Liver (tissue), 10 donors: ENCODE measurements at places on chromosomes 12 and 14. TPM values are rescaled to one million over a fixed set of nuclear protein-coding genes. Genes with fewer than 3 reads are reported as not detected.

C14orf39 gene
- not detected for total RNA-seq

DNA sequence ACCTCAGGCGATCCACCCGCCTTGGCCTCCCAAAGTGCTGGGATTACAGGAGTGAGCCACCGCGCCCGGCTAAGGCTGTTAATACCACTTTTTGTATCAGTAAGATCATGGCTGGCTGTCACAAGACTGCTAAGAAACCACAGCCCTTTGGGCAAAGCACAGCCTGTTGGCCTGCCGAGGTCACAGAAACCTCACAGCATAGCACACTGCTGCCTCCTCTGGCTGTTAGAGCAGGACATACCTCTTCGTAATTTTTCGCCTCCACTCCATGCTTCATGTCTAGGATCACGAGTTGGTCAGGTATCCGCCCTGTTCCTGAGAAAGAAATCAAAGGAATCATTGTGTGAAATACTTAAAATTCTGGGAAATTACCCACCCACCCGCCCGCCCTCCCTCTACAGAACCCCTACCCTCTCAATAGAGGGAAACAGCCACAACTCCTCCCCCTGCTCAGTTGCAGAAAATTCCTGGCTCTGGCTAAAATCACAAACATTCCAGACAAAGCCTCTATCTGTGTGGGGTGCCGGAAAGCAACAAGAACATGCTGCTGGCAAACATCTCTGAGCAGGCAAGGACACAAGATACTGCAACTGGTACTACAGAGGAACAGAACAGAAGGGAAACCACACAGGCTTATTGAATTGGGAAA lies 20.7 kb upstream of the NEK9 start:
- DNase-seq: no peak
- peaks cover 4% of the 10 kb centered on the region for H3K36me3 ChIP-seq
- H3K27ac ChIP-seq: peak overlapping the region; percentile 66
- H3K4me3 ChIP-seq: no peak overlapping the region
- no peaks in the 10 kb centered on the region for H3K27me3 ChIP-seq
- H3K4me1 ChIP-seq: peaks cover 6% of the 10 kb centered on the region

GRCh38 chr14:75831952-75832351 lies 149.8 kb downstream of the TGFB3 start:
- no peaks in the 10 kb centered on the region for H3K36me3 ChIP-seq
- H3K4me3 ChIP-seq: no peak overlapping the region
- no peaks in the 10 kb centered on the region for H3K4me1 ChIP-seq
- no peak overlapping the region for H3K27ac ChIP-seq

DAO gene
- total RNA-seq: 28.3 TPM

MARK3 gene
- total RNA-seq: 48.0 TPM

PLCZ1 gene
- not detected for total RNA-seq

RAB5B gene
- total RNA-seq: 40.7 TPM

LYZ gene
- 141 TPM for total RNA-seq

DNA sequence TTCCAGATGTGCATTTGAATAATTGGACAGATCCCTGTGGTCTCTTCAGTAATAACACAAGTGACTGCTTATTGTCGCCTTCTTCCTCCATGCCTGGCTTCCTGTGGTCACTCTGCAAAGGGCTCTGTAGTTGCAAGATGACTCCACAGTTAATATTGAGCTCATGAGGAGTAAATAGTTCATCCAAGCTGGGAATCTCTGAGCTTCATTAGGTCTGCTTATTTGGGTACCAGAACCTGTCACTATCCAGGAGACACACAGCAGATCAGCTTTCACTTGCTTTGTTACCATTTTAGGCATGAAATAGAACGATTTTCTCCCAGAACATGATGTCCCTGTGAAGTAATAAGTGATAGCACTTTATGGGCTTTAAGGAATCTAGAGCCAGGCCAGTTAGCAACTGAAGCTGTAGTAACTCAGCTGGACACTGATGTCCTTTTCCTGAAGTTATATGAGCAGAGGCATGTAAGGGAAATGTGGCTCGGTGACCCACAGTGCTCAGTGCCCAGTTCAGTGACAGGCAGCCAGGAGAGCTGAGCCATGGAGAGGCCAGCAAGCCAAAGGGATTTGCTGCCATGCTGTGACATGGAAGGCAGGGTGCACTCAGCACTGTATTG lies 50.1 kb downstream of the CRADD start:
- peak overlapping the region; percentile 73 for H3K27ac ChIP-seq
- no peaks in the 10 kb centered on the region for H3K27me3 ChIP-seq
- H3K36me3 ChIP-seq: no peaks in the 10 kb centered on the region
- H3K4me1 ChIP-seq: peaks cover 10% of the 10 kb centered on the region

SLC6A15 gene
- total RNA-seq: not detected
